ENCODE measurements at places on chromosomes 6 and 20. TPM values are rescaled to one million over a fixed set of nuclear protein-coding genes. Genes with fewer than 3 reads are reported as not detected.
A peak's percentile ranks its signal among the peaks of the same experiment; 100 is the strongest.

GRCh38 chr6:37059344-37060194, 54.1 kb downstream of the FGD2 start:
- peak overlapping the region; percentile 91 for H3K27ac ChIP-seq
- peak; percentile 97 for DNase-seq
- peak overlapping the region; percentile 58 for H3K4me3 ChIP-seq
- no peaks in the 10 kb centered on the region for H3K36me3 ChIP-seq
- no peaks in the 10 kb centered on the region for H3K27me3 ChIP-seq

Gene OR2H1
- total RNA-seq = not detected

Gene ZDHHC14
- 10.6 TPM for total RNA-seq

Gene SLC17A2
- not detected for total RNA-seq

Gene GPR6
- total RNA-seq = not detected

Measured in PC-3 (cell line).